ENCODE measurements at places on chromosomes 5 and 9. TPM values are rescaled to one million over a fixed set of nuclear protein-coding genes. Genes with fewer than 3 reads are reported as not detected.

CNTFR gene
- not detected for total RNA-seq

CDC25C gene
- 0.30 TPM for total RNA-seq

GPX3 gene
- total RNA-seq: 1.2 TPM

SVEP1 gene
- total RNA-seq: 9.2 TPM

GRIN1 gene
- total RNA-seq: not detected

PCDHA5 gene
- under 0.01 TPM for total RNA-seq

SLC34A1 gene
- not detected for total RNA-seq

MAMDC2 gene
- 0.30 TPM for total RNA-seq

PCAT7 gene
- total RNA-seq: 0.30 TPM

ANKRD31 gene
- 0.14 TPM for total RNA-seq

IQGAP2 gene
- total RNA-seq: 51.4 TPM

TBC1D2 gene
- total RNA-seq: 26.7 TPM

UBE2R2 gene
- total RNA-seq: 29.8 TPM

PHYKPL gene
- 21.4 TPM for total RNA-seq

KIF20A gene
- total RNA-seq: 3.9 TPM

CDH12 gene
- total RNA-seq: not detected

CBY3 gene
- not detected for total RNA-seq

CARTPT gene
- not detected for total RNA-seq

IER5L gene
- total RNA-seq: 22.7 TPM

RASGRF2 gene
- total RNA-seq: 5.1 TPM

PCDHA1 gene
- total RNA-seq: 0.09 TPM

COL5A1 gene
- total RNA-seq: 1,941 TPM

PAX5 gene
- not detected for total RNA-seq

GABRA6 gene
- total RNA-seq: not detected

TLX3 gene
- total RNA-seq: not detected

TICAM2 gene
- total RNA-seq: 5.0 TPM

IRF1 gene
- 12.1 TPM for total RNA-seq

KCNN2 gene
- 0.59 TPM for total RNA-seq

AGXT2 gene
- total RNA-seq: not detected

CDK5RAP2 gene
- 19.0 TPM for total RNA-seq
